ENCODE measurements at places on chromosomes 2 and 18.

DNA sequence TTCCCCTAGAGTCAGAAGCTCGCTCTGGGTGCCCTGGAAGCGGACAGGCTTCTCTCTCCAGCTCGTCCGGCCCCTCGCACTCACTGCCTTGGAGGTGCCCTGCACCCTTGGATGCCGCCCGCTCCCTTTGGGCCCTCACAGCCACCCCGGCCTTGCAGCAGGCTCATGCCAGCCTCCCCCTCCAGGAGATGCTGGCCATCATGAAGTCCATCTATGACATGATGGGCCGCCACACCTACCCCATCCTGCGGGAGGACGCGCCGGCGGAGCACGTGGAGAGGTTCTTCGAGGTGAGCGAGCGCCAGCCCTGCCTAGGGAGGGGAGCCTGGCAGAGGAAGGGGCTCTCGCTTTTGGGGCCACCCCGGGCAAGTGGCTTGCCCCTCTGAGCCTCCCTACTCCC, 20.3 kb upstream of the FAHD2A start:
- DNase-seq = no peak

DNA sequence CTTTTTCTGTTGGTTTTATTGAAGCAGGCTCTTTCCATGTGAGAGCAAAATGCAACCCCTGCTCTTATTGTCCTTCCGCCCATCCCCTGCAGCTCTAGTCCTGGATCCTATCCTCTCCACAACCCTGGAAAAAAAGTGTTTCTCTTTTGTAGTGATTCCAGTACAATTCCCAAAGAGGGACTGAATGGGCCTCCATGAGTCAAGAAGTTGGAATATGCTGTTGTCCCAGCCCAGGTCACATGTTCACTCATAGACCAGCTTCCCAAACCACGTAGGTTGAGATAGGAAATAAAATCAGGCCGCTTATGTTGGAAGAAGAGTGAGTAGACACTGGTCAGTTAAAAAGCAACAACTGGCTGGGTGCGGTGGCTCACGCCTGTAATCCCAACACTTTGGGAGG, 39.4 kb downstream of the CPO start:
- DNase-seq = no peak

GRCh38 chr2:229296016-229296415, 24.9 kb upstream of the PID1 start:
- no peak for DNase-seq

- DNase-seq = no peak
These were observed 215.0 kb upstream of the LRATD1 start for GRCh38 chr2:14417551-14417950.

- DNase-seq = no peak
These were observed 158.9 kb downstream of the RHBDD1 start for GRCh38 chr2:226994775-226995174.

- DNase-seq = no peak
These were observed 402.2 kb downstream of the NCKAP5 start for GRCh38 chr2:133166031-133166430.

- no peak for DNase-seq
These were observed 3.8 kb upstream of the FRZB start for GRCh38 chr2:182870227-182870626.

- DNase-seq = no peak
These were observed 62.3 kb downstream of the SMIM21 start for GRCh38 chr18:75365254-75365629.

- no peak for DNase-seq
These were observed 356.9 kb downstream of the SETBP1 start for GRCh38 chr18:45037618-45038017.

GRCh38 chr2:50478362-50478761, 553.6 kb downstream of the NRXN1 start:
- DNase-seq = no peak

DNA sequence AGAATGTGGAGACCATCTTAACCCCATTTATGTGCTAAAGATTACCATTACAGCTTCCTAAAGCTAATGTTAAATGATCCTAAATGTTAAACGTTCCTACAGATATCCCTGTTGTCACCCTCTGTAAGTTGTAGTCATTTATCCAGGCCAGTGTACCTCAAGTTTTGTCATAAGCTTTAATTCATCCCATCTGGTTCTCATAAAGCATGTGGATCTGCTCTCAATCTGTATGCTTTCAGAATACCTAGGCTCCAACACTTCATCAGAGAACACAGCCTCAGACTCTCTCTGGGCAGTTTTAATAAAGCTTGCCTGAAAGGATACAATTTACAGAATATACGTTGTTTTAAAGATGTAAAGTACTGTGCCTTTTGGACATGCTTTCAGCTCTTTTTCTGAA, 4.2 kb upstream of the CCDC178 start:
- no peak for DNase-seq

DNA sequence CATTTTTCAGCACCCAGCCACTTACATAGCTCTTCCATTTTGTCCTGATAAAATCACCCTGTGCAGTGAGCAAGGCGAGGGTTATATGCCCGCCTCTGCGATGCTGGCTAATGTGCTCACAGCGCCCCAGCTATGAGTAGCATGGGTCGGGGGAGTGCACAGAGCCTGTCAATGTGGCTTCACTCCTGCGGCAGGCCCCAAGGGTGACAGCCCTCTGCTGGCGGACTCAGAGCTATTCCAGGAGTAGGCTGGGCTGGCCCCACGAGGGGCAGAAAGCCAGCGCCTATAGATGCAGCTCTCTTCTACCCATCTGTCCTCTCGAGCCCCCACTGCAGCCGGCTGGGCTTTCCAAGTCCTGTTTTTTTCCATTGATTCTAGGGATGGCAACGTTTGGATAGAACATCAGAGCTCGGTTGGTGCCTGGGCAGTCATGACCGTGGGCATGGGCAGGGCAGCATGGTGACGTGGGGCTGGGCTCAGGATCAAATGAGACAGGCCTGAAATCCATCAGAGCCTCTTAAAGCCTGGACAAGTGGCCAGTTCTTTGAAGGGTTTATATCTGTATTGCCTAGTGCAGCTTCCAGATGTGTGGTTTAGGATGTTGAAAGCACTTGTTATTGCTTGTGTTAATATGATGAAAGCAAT, 134.7 kb downstream of the MCFD2 start:
- no peak for DNase-seq

GRCh38 chr2:190467575-190468083, 59.5 kb downstream of the MFSD6 start:
- DNase-seq = no peak

DNA sequence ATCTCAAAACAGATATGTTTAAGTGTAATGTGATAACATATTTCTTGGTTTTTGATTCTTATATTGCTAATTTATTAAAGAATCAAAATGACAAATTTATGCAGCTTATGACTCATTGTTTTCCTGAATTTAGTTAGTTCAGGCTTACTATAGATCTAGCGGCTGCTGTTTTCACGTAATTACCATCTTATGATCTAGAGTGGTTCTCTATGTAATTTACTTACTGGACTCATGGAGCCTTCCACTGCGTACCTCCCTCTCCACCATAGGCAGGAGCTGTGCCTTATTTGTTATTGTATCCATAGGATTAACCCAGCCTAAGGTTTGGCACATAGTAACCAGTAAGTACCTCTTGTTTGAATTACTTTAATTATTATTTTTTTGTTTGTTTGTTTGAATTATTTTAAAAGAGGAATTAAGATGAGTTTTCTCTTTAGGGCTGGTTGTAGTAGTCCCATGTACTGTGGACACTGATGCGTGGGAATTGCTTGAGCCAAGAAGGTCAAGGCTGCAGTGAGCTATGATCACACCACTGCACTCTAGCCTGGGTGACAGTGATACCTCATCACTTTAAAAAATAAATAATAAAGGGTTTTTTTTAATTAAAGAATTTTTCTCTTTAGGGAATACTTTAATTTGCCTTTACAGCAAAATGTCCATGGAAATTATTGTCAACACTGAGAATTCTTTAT, 165.5 kb downstream of the PHLPP1 start:
- DNase-seq = no peak

- DNase-seq = no peak
These were observed 198.2 kb downstream of the DLGAP1 start for GRCh38 chr18:4256766-4257417.

GRCh38 chr18:79476031-79476917, 80.5 kb downstream of the NFATC1 start:
- DNase-seq = no peak

GRCh38 chr2:234911271-234911670, 40.5 kb upstream of the SH3BP4 start:
- no peak for DNase-seq

- DNase-seq = no peak
These were observed 59.9 kb downstream of the ADI1 start for GRCh38 chr2:3459185-3460015.

DNA sequence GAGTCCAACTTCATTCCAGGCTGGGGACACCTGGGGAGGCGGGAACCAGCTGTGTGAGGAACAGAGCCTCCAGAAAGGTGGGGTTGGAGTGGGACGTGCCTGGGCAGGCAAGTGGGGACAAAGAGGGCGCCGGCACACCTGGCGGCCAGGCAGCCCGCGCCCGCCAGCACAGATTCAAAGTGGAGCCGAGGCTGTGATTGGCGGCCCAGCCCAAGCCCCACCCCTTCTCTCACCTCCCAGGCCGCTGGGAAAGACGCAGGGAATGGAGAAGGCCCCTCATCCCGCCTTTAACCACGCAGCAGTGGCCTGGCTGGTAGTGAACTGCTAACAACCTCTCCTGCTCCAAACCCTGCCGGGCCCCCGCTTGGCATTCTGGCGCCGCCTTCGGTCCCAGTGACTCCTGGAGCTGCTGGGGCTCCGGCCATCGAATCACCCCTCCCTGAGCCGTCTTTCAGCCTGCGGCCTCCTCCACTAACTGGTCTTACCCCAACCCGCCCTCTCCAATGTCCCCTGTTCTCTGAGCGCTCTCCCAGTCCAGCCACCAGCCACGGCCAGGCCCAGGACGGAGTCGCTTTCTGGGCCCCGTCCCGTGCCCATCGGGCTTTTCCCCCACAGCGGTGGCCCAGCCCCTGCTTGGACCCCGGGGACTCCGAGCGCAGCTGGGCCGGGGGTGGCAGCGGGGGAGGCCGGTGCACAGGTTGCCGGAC, 27.9 kb upstream of the PTMA start:
- DNase-seq = no peak

DNA sequence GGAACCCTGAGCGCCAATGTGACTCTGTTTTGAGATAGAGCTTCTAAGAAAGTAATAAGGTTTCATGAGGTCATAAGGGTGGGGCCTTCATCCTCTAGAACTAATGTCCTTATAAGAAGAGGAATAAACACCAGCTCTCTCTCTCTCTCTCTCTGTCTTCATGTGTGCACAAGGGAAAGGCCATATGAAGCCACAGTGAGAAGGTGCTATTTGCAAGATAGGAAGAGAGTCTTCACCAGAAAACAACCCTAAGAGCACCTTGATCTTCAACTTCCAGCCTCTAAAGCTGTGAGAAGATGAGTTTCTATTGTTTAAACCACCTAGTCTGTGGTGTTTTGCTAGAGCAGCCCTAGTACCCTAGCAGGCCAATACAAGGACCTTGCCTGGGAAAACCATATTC, 55.8 kb downstream of the DOCK10 start:
- peak; percentile 45 for DNase-seq

DNA sequence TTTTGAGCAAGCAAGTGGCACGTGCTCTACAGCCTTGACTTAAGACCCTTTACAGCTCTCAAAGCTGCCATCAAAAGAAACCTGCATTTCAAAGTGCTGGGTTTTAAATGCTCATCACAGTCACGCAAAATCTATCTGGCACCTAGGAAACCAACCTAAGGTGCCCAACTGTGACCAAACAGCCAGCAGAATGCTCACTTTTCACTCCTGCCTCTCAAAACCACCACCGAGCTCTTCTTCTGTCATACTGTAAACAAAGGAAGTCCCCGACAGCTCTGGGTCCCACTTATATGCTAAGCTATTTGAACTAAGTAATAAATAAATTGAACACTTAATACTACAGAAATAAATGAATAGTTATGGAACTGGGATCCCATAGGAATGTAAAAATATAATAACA, 33.6 kb downstream of the SATB2 start:
- DNase-seq = no peak

GRCh38 chr2:174570318-174570958, 27.2 kb downstream of the WIPF1 start:
- no peak for DNase-seq

- no peak for DNase-seq
These were observed 52.2 kb downstream of the C1QL2 start for GRCh38 chr2:119106301-119106897.

- DNase-seq = peak; percentile 77
These were observed 40.1 kb downstream of the DOCK10 start for GRCh38 chr2:225002039-225002655.

GRCh38 chr2:178976351-178976750, 73.6 kb downstream of the CCDC141 start:
- no peak for DNase-seq

DNA sequence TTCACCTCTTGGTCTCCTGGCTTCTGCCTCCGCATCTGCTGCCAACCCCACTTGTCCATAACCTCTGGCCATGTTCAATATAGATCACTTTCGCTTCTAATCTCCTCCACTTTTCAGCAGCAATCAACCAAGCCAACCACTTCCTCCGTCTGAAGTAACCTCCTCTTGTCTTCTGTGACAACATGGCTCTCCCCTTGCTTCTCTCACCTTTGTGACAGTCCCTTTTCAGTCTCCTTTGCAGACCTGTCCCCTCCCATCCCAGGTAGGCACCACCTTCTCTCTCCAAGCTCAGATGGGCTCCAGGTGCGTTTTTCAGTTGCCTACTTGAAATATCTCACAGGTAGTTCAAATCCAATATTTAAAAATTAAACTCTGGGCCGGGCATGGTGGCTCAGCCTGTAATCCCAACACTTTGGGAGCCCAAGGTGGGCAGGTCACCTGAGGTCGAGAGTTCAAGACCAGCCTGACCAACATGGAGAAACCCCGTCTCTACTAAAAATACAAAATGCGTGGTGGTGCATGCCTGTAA, 4.7 kb upstream of the PSD4 start:
- peak; percentile 68 for DNase-seq

DNA sequence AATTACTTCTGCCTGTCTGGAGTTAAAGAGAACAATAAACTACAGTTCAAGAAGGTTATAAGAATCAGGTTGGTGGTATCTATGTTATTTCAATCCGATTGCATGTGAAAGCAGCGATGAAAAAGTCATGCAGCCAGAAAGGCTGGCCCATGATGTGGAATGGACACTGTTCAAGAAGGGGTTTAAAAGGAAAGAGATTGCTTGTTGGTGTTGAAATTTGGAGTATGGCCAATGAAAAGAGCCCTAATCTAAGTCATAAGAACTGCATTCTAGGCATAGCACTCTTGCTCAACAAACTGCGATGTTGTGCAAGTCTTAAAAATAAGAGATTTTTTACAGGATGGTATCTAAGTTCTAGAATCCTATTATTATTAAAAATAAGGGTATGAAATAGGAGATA, 61.3 kb downstream of the EFEMP1 start:
- DNase-seq = no peak

DNA sequence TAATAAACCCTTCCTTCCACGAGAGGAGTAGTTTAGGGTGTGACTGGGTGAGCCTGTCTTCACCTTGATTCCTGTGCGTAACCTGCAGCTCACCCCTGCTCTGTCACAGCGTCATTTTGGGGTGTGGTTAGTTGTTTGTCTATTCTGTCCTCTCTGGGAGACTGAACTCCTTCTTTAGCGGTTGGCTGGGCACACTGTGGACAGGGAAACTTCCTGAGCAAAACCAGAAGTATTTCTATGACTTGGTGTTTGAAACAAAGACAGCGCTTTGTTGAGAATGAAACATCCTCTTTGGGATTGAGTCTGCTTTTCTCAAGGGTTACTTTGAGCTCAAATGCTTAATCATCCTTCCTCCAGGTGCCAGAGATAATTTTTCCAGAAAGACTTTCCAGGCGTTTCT, 270.7 kb downstream of the HRH4 start:
- DNase-seq = no peak
